ENCODE measurements at places on chromosomes 11 and 22.
A peak's percentile ranks its signal among the peaks of the same experiment; 100 is the strongest.

DNA sequence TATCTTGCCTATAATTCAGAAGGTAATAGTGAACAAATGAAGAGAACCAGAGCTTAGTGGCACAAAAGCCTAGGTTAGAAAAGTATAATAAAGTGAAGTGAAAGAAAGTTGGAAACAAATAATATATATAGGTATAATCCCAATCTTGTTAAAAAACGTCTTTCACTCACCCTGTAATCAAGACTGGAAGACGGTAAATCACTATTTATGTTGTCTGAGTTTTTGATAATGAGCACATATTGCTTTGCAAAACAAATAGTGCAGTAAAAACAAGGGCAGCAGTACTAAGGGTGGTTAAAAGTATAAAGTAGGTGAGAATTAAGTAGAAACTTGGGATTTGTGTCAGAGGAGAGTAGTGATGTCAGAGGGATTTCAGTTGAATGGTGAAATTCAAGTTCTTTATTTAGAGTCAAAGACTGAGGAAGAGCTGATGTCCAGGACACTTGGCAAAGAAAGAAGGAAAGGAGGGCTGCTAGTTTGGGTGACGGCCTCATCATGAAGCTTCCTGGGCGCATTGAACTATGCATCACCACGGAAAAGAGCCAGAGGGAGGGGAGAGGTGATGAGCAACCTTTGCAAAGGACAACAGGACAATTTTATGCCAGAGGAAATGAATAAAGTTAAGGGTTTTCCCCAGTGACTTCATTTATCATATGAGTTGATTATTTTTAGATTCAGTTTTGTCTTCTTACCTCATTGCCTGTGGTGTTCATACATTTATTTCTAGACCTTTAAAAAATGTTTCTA lies 11.4 kb downstream of the NCAM1 start:
- DNase-seq = no peak

- DNase-seq = no peak
Observed at GRCh38 chr22:39915295-39915726, 14.4 kb downstream of the GRAP2 start.

DNA sequence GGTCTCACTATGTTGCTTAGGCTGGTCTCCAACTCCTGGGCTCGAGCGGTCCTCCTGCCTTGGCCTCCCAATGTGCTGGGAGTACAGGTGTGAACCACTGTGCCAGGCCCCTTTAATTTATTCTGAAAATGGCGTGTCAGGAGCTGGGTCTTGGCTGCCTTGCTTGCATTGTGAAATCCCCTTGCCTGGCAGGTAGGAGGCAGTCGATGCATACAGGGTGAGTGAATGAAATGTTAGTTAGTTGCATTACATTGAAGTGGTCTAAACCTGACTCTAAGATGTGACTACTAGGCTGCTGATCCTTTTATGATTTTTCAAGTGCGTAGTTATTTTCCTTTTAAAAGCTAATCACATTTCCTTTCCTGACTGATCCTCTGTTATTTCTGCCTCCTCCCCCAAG lies 42.9 kb downstream of the PARVB start:
- no peak for DNase-seq

DNA sequence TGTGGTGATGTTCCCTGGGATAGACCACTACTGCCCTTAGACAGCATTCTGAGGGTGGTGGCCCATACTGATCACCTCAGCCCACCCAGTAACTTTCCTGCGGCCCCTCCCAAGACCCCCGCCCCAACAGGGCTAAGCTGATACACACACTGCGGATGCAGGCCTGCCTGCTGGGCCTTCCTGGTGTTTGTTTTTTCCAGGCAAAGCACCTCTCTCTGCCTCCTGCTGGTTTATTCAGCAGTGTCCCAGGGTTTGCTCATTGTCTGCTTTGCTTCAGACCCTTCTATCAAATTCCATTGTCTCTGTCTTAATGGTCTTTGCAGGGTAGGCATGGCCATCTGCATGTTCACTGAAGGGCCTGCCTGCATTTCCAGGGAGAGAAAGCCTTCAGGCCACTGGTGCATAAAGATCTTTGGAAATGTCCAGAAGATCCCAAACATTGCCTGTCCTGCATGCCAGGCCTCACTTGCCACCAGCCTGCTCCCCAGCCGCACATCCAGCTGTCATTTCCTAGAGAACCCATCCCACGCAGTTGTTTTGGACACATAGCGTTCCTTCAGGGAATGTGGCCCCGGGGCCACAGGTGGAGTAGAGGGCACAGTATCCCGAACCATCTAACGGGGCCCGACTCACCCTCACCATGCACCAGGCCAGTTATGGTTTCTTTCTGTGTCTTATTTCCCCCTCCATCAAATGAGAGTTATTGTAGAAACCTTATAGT lies 50.2 kb downstream of the BCR start:
- DNase-seq = no peak

DNA sequence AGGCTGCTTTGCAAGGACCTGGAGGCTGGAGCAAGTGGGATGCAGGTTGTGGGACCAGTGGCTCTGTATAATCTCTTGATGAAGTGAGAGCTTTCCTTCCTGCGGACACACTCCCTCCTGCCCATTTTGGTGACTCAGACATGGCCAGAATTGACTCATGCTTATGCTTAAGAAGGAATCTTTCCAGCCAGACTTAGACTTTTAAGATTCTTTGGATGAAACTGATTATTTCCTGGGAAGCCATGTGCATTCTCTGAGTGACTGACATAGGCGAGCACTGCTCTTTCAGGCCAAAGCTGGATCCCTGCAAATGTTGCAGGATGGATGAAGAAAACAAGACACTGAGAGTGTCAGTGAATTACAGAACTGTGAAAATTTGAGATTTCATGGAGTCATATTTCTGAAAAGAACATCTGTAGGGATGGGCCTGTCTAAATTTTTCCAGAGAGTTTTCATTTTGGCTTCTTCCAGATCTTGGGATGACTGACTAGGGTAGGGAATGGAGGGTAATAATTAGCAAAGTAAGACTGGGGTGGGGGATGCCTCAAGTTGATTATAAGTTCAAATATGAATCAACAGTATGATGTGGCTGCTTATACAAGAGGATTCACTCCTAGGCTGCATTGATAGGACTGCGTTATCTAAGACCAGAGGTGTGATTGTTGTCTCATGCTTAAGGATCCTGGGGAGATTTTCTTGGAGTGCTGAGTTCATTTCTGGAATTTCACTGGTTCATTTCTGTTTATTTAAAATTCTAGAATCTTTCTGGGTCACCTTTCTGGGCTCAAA lies 195.8 kb downstream of the HIPK3 start:
- DNase-seq = peak; percentile 75

DNA sequence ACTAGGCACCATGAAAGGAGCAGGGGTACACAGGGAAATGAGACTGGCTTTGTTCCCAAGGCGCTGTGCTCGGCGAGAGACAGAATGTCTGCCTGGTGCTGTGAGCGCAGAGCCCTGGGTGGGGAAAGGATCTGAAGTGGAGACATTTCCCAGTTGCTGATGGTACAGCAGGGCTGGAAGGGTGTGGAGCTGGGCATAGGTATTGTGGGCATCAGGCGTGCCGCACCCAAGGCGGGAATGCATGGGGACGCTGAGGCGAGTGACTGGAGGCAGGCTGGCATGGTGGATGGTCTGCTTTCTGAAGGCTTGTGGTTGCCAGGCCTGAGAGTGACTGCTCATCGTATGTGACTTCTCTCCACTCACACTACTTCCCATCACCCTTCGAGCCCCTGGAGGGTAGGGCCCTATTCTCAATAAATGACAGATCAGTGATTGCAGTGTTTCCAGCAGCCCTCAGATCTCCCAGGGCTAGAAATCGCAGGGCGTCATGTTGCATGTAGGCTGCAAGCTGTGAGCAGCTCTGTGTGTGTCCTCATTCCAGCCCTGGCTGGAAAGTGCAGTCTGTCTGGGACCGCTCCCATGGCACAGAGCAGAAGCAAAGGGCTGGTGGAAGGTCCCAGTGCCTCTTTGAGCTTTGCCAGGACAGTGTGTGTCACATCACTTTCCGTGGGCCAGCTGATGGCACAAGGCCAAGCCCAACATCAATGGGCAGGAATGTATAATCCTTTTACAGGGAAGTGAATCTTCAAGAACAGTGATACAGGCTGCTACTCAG lies 67.7 kb downstream of the TBC1D22A start:
- DNase-seq = peak; percentile 16

DNA sequence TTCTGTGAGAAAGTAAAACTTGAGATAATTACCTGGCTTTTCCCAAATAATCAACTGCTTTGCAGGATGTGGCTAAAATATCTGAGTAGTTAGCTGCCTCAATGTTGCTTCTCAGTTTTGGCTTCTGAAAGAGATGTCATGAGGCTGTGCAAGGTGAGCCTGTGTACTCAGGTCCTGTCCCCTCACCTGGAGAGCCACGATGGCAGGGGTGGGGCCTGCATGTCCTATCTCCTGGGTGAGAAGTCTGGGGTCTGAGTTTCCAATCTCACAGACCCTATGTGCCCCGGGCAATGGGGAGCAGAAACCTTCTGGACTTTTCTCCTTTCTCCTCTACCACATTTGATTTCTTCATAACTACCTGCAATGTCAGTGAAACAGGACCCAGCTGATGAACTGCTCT lies 338.6 kb upstream of the B3GAT1 start:
- DNase-seq = no peak

DNA sequence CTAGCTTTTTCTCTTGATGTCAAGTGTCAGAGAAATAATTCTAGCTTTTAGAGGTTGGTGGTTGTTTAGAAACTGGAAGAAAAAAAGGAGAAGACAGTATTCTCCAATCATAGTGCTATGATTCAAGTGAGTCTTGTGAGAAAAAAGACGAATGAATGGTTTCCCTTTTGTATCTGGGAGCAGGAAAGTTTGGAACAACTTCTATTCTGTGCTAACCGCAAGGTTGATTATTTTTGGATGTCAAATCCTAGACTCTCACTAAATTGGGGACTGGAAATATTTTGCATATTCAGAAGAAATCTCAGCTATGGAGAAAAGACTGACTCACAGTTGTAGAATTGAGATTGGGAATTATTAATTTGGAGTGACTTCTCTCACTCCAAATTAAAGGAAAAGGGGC lies 69.2 kb downstream of the SYT13 start:
- DNase-seq = no peak

- no peak for DNase-seq
Observed at GRCh38 chr11:33187998-33188722, 26.9 kb upstream of the CSTF3 start.

GRCh38 chr11:106415510-106415909 lies 338.0 kb downstream of the AASDHPPT start:
- no peak for DNase-seq

GRCh38 chr22:20036084-20036482 lies 15.2 kb downstream of the TANGO2 start:
- no peak for DNase-seq

- DNase-seq = no peak
Observed at GRCh38 chr11:95829580-95830259, 39.4 kb downstream of the CEP57 start.

DNA sequence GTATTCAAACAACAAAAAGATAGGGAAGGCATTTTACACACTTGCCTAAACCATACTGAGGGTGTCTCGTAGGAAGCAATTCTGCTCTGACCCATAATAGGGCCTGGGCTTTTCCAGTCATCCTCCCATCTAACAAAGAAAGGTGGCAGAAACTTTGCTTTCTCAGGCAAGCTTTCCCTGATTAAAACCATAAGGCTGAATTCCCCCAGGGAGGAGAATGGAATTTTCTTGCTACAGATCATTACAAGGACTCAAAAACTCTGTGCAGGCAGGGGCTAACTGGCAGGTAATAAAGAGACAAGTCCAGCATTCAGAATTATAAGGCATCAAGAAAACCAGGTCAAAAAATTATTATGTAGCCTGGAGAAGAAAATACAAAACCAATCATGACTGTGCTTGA lies 90.4 kb downstream of the RBFOX2 start:
- no peak for DNase-seq

DNA sequence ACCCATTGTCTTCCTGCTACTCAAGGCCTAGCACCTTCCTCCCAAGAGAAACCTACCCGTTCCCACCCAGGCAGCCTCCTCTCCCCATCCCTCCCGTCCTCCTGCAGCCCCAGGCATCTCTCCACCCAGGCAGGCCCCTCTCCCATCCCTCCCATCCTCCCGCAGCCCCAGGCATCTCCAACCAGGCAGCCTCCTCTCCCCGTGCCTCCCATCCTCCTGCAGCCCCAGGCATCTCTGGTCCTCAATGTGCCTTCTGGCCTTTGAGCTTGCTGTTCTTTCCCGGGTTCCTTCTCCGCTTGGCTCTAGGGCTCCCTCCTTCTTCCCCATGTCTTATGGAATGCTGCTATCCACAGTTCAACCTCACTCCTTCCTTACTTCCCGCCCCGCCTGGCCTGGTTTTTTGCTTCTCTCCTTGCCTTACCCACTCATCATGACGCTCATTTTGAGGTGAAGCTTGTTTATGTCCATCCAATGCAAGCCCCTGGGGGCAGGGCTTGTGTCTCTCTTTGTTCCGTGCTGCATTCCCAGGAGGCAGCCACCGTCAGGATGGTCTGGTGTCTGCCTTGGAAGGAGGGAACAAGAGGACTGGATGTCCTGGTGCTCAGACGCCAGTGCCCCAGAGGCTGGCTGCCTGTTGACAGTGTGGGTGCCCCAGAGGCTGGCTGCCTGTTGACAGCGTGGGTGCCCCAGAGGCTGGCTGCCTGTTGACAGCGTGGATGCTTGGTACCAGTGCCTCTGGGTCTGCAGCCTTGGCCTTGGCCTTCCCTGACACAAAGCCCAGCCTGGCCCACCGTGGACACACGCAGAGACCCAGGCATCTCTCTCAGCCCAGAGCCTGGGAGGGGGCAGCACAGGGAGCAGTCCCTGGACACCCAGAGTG lies 815.7 kb downstream of the BRD1 start:
- no peak for DNase-seq

GRCh38 chr11:122523846-122524805 lies 131.4 kb upstream of the UBASH3B start:
- DNase-seq = no peak

DNA sequence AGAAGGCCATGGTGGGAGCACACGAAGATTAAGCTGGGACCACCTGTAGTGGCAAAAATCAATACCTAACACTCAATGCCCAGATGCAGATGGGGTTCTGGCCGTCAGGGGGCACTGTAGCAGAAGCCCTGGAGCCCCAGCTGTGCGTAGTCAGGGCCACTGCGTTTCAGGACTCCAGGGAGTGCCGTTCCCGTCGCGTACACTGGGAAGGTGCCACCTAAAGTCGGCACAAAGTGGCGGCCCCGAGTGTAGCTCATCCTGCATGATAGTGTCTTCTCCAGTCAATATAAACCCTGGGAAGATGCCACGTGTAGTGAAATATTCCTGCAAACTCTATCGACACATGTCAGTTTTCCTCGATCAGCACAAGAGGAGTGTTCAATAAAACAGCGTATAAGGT lies 123.8 kb upstream of the NTM start:
- no peak for DNase-seq

DNA sequence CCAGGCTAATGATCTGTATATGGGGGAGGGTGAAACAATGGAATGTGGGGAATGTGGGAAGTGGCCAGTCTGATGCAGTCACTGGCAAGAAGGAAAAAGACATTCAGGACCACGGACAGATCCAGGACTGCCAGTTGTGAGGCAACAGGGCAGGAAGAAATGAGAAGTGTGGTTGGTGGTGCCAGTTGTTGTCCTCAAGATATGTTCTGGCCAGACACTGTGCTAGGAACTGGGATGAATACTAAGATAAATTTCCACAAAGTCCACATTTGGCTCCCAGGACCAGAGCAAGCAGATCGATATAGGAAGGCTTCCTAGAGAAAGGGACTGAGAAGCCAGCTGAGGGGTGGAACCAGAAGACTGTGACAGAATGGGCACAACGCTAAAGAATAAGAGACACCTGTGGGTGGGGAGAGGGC lies 6.8 kb upstream of the TPBGL start:
- DNase-seq = peak; percentile 62

- no peak for DNase-seq
Observed at GRCh38 chr11:4048340-4048739, 46.3 kb upstream of the RRM1 start.
